ENCODE measurements at places on chromosomes 4 and X.

DNA sequence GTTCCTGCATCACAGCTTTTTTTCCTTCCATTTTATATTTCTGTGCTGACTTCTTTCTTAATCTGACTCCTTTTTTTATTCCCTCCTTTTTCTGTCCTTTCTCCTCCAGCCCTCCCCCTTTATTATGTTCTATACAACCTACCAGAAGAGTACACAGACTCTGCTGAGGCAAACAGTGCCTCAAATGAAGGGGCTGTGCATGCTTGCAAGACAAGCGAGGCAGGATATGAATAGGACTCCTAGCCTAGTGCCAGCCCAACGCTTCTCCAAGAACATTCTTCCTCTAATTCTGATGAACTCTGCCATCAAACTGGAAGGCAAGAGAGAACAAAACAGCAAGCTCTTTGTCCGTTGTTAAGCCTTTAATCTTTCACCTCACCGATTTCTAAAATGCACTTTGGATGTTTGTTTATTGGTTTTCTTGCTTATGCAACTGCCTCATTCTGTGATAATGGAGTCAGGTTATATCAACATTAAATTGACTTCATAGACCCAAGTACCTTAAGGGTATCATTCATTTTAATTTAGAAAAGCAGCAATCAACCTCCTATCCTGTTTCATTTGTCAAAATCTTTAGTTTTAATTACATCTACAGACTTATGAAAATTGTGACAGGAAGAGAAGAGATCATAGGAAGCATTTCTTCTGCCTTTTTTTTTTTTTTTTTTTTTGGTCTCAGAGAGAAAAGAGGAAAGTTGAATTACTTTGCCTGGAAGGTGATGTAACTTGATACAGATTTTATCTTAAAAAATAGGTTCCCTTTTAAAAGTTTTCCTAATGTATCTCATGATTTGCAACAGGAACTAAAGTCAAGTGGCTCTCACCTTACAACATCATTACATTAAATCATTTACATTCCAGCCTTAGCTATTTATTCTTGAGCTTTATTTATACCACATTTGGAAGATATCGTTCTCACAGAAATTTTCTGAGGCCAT is 284.7 kb upstream of the FTHL17 start:
- H3K36me3 ChIP-seq = no peaks in the 10 kb centered on the region
- H3K4me1 ChIP-seq = no peaks in the 10 kb centered on the region
- no peak overlapping the region for H3K4me3 ChIP-seq
- DNase-seq = no peak
- H3K27ac ChIP-seq = no peak overlapping the region

DNA sequence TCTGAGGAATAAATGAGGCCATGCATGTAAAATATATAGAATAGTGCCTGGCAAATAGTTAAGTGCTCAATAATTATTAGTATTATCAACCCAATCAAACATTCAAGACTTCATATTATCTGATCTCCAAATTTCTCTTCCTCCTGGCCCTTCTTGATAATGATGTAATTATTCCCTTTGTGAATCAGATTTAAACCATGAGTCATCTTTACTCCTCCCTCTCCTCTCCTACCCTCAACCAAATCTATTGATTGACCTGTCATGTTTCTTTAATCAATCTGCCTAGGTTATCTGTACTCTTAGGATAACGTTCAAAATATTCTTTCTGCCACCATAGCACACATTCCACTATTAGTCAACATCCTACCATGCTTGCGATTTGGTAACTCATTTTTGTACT is 129.8 kb upstream of the NAP1L5 start:
- no peaks in the 10 kb centered on the region for H3K27me3 ChIP-seq
- no peak overlapping the region for H3K4me3 ChIP-seq
- H3K27ac ChIP-seq = no peak overlapping the region
- peaks cover 16% of the 10 kb centered on the region for H3K4me1 ChIP-seq
- peaks cover 5% of the 10 kb centered on the region for H3K36me3 ChIP-seq

- no peaks in the 10 kb centered on the region for H3K4me1 ChIP-seq
- H3K36me3 ChIP-seq = no peaks in the 10 kb centered on the region
- H3K27me3 ChIP-seq = no peaks in the 10 kb centered on the region
- H3K4me3 ChIP-seq = no peak overlapping the region
- H3K27ac ChIP-seq = no peak overlapping the region
- DNase-seq = no peak
Observed at GRCh38 chrX:67787196-67787595, 243.4 kb downstream of the AR start.

- H3K4me3 ChIP-seq = peak overlapping the region; percentile 75
- peak; percentile 42 for DNase-seq
- H3K4me1 ChIP-seq = peaks cover 12% of the 10 kb centered on the region
- H3K27ac ChIP-seq = no peak overlapping the region
Observed at GRCh38 chr4:185143601-185143969, 519 bp downstream of the SLC25A4 start.

GRCh38 chrX:54561622-54562021 is 31.6 kb downstream of the GNL3L start:
- no peaks in the 10 kb centered on the region for H3K4me1 ChIP-seq
- peaks cover 32% of the 10 kb centered on the region for H3K36me3 ChIP-seq
- DNase-seq = no peak
- H3K4me3 ChIP-seq = no peak overlapping the region

- H3K36me3 ChIP-seq = no peaks in the 10 kb centered on the region
- H3K27ac ChIP-seq = no peak overlapping the region
- peaks cover 4% of the 10 kb centered on the region for H3K27me3 ChIP-seq
- no peaks in the 10 kb centered on the region for H3K4me1 ChIP-seq
- DNase-seq = no peak
Observed at GRCh38 chr4:182133033-182133432, 110.2 kb upstream of the TENM3 start.

All from activated naive CD4-positive, alpha-beta T cell treated with anti-CD3 and anti-CD28 coated beads, Interleukin-2, amount 10 ng/mL, durations not matched to agents 7 days and 5 days (primary cell).